Hypothalamus (tissue), 51 donors: ENCODE measurements at places on chromosomes 3 and 15.

DNA sequence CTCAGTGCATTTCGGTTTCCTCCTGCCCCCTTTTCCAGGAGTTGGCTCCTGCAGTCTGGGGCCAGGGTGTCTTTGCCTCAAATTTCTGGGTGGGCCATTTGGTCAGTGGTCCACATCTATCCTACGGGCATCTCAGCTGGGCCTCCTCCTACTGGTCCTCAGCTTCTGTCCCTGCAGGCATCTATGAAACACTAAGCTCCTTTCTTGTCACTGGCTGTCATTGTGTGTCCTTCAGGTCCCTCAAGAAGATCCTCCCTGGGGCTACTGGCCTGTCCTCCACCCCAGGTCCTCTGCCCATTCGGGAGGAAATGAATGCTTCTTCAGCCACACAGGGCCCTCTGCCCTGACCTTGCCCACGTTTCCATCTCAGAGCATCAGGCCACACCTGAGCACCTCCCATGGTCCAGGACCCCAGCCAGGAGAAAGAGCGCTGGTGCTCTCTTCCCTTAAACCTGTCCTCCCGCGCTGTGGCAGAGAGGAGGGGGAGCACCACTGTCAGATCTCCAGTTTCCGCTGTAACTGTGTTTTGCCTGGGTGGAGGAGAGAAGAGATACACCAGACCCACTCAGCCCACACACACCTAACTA lies 1.8 kb downstream of the PRR23E start:
- no peak for DNase-seq

DNA sequence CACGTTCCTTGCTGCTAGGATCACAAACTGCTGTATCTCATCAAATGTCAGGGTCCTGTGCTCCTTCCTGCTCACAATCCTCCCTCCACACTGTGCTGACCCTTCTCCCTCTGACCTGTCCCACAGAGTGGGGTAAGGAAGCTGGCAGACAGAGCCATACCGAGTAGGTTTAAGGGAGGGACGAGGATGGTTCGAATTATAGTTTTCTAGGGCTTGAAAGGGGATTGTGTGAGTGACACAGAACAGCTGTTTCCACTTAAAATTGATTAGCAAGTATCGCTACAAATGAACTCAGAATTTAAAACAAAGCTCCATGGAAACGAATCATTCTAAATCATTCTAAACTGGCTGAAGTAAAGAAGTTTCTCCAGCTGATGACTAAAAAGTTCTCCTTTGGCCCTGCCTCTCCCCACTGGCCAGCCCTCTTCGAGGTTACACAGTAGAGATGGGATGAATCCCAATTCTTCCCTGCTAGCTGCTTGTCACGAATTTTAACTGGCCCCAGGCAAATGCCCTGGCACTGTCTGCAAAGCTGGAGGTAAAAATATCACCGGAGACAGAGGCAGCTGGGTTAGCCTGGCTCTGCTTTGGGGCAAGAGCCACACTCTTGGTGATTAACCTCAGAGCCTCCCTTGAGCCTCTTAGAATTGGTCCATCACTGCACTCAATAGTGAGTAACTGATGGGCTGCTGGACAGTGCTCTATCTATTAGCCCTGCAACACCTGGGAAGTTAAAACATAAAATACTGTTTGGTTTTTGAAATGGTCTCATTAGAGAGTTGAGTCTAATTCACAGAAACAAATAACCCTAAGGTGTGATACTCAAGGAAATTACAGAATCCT lies 194.9 kb downstream of the CHST2 start:
- DNase-seq, result no peak

- DNase-seq, result no peak
Observed at GRCh38 chr15:77964193-77964592, 113.3 kb downstream of the TBC1D2B start.

- no peak for DNase-seq
Observed at GRCh38 chr3:128906031-128906803, 26.8 kb downstream of the ACAD9 start.

DNA sequence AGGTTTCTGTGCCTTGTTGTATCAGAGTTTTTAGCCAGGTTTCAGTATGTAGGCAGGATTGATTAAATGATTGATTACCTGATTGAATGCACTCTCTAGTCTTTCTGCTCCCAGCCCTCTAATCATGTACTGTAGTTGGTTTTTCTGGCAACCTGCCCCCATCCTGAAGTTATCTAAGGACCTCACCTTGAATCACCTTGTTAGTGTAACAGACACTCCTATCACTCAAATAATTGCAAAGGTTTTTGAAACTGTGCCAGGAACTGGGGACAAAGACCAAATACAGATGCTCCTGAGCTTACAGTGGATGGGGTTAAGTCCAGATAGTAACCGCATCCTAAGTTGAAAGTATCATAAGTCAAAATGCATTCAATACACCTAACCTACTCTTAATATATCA lies 141.5 kb upstream of the EIF1B start:
- DNase-seq, result no peak

- no peak for DNase-seq
Observed at GRCh38 chr3:176795891-176796290, 401.4 kb downstream of the TBL1XR1 start.

- no peak for DNase-seq
Observed at GRCh38 chr15:33968224-33968623, at the start of gene CHRM5. Gene CHRM5, plus strand, starts transcription at chr15:33968497. Its CDS starts 94,221 bp downstream, at chr15:34062718.

- DNase-seq, result no peak
Observed at GRCh38 chr15:76006136-76006778, 6.0 kb downstream of the NRG4 start.

DNA sequence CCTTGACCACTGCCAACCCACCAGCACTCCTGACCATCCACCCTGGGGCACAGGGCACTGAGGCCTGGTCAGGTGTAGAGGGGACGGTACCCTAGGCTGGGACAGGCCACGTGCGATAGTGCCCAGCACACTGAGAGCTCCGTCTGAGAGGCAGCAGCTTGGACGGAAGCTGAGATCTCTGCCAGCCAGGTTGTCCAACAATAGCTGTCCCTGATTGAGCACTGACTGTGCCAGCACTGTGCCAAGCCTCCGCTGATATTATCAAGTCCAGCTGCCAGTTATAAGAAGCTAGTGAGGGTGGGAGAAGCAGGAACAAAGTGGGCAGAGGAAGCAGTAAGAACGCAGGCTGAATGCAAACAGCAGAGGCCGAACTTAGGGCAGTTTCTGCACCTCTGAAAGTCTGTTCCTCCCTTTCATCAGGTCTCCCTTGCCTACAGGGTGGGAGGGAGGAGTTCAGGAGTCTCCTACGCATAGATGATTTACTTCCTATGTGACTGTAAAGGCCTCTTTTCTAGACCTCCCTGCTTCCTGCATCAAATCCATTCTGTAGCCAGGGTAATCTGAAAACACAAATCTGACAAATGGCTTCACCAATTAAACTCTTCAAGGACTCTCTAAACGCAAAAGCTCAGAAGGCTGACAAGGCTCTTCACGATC lies 29.7 kb downstream of the MRPS11 start:
- DNase-seq, result no peak

DNA sequence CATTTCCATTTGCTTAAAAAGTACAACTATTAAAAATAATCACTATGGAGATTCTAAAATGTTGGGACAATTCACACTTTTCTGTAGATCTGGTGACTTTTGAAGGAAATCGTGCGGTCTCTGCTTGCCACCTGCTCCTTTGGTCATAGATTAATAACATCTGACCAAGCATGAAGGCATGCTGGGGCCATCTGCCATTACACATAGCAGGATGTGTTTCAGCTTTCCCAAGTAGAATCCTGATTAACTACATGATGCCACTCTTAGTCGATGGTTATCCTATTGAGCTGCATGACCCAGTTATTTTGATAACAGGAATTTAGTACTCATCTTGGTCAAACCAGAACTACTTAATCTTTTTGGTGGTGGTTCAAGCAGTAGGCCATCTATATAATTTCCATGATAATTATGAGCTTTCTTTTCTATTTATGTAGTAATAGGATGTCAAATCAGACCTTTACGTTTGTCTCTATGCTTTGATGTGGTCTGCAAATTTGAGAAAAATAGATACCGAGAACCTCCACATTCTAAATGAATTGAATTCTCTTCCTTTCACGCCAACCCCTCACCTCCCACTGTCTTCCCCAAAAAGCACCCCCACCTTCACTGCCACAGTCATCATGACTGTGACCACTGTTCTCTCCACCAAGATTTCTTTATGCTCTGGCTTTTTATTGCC lies 158.1 kb downstream of the DIPK2A start:
- no peak for DNase-seq

DNA sequence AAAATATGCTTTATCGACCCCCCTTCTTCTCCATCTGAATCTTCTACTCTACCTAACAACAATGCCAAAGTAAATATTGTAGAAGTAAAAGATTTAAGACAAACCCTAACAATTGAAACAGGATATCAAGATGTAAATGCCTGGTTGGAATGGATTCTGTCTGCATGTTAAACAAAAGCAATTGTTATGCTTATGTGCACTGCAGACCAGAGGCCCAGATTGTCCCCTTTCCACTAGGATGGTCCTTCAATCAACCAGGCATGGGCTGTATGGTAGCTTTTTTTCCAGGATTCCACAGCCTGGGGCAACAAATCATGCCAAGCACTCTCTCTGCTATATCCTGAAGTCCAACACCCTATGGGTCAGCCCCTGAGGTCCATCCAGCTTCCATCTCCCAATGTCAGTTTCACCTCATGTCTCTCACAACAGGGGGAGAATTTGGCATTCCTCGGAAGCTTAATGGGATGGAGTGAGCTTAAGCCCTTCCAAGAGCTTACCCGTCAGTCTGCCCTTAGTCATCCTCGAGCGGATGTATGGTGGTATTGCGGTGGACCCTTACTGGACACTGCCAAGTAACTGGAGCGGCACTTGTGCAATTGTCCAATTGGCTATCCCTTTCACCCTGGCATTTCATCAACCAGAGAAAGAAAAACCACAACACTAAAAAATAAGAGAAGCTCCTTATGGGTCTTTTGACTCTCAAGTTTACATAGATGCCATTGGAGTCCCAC lies 36.2 kb downstream of the ZNF589 start:
- DNase-seq, result no peak

DNA sequence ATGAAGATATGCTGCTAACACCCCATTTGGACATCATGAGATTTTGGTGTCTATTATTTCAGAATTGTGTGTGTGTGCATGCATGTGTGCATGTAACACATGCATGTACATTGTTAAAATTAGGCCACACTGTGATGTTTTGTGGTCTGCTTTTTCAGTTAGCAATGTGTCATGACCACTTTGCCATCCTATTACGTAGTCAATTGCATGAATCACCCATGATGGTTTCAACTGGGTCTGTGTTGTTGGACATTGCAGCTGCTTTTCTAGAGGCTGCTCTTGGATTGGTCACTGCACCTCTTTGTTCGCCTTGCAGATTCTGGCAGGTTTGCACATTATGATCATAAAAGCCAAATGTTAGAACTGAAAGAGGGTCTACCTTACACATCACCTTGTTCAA lies 101.0 kb upstream of the THBS1 start:
- no peak for DNase-seq

DNA sequence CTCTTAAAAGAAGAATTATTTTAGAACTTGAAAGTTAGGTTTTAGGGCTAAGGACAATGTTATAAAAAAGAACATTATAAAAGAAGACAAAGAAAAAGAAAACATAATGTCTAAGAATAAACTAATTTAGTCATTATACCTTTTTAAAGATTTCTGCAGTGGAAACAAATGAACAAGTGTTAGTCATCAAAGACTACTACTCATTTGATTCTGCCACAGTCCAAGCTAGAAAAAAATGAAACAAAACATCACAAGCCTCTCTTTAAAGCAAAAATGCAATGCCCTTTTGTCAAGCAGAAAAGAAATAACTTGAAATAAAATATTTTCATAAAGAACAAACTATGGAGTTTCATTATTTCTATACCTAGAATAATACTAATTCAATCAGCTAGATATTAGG lies 102.0 kb downstream of the TBC1D5 start:
- DNase-seq, result no peak

DNA sequence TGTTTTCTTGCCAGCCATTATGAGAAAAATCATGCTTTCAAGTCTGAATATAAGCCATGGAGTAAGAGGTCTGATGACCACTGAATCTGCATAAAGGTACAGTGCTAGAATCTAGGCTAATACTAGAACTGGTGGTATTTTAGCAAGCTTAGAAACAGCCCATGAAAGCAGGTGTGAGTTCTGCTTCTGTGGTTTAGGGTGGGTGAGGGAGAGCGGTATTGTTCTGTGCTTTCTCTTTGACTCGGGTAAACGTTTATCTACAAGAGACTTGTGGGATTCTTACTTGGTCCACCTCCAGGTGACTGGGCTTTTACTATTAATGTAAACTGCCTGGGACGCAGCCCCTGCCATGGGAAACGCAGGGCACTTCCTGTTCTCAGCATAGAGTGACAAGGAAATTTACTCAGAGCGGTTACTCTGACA lies 55.2 kb downstream of the PGPEP1L start:
- no peak for DNase-seq
